Ovary (tissue), 10 donors: ENCODE measurements at places on chromosomes 4 and X.

- no peak overlapping the region for H3K27ac ChIP-seq
- no peaks in the 10 kb centered on the region for H3K4me1 ChIP-seq
- no peaks in the 10 kb centered on the region for H3K36me3 ChIP-seq
- DNase-seq = no peak
Measured at GRCh38 chr4:88028946-88029345, 21.5 kb downstream of the PKD2 start.

DNA sequence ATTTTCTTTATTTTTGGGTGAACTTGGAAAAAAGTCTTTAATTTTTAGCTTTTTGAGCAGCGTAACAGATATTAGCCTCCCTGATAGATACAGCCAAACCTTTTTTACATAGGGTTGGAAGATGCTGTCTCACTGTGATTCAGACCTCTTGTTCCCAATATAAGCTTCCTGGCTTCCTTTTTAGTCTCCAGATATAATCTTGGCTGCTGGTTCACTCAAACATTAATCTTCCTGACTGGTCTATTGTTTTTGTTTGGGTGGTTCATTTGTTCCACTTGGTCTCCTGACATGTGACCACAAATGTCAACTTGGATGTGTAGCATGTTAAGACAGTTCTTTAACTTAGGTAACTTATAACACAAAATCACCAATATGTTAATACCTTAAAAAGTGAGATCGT is 23.0 kb downstream of the RPA4 start:
- DNase-seq = no peak
- H3K27me3 ChIP-seq = no peaks in the 10 kb centered on the region
- no peaks in the 10 kb centered on the region for H3K36me3 ChIP-seq
- H3K4me3 ChIP-seq = no peak overlapping the region
- no peak overlapping the region for H3K27ac ChIP-seq
- H3K4me1 ChIP-seq = no peaks in the 10 kb centered on the region

GRCh38 chr4:25358515-25359275 is 18.4 kb upstream of the ANAPC4 start:
- H3K27ac ChIP-seq = no peak overlapping the region
- H3K36me3 ChIP-seq = no peaks in the 10 kb centered on the region
- H3K4me1 ChIP-seq = no peaks in the 10 kb centered on the region
- H3K27me3 ChIP-seq = no peaks in the 10 kb centered on the region

DNA sequence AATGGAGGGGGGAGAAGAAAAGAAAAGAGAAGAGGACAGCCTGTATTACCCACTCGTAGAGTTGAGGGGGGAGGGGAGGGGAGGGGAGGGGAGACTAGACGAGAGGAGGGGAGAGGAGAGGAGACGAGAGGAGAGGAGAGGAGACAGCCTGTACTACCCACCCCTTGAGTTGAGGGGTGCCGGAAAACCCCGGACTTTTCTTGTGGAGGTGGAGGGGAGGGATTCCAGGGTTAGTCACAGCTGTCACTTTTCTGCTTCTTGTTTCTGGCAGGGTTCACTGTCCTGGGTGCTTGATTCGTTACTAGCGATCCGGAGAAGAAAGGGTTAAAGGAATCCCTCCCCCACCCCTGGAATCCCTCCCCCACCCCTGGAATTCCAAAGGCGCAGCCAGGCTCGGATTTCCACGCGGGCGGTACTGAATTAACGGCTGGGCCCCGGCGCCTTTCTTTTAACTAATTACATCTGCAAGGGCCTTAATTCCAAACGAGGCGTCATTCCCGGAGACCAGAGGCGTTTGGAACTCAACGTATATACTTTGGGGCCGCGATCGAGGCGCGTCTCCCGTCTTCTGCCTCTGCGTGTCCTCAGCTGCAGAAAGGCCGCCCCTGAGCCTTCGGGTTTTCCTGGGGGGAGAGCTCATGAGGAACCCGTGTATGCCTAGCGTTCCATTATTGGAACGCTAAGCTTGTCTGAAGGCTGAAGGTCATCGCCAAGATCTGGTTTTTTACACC is 20.1 kb upstream of the CSF2RA start:
- no peaks in the 10 kb centered on the region for H3K36me3 ChIP-seq
- H3K4me3 ChIP-seq = no peak overlapping the region
- H3K4me1 ChIP-seq = peaks cover 2% of the 10 kb centered on the region
- no peaks in the 10 kb centered on the region for H3K27me3 ChIP-seq
- H3K27ac ChIP-seq = no peak overlapping the region
- DNase-seq = no peak

DNA sequence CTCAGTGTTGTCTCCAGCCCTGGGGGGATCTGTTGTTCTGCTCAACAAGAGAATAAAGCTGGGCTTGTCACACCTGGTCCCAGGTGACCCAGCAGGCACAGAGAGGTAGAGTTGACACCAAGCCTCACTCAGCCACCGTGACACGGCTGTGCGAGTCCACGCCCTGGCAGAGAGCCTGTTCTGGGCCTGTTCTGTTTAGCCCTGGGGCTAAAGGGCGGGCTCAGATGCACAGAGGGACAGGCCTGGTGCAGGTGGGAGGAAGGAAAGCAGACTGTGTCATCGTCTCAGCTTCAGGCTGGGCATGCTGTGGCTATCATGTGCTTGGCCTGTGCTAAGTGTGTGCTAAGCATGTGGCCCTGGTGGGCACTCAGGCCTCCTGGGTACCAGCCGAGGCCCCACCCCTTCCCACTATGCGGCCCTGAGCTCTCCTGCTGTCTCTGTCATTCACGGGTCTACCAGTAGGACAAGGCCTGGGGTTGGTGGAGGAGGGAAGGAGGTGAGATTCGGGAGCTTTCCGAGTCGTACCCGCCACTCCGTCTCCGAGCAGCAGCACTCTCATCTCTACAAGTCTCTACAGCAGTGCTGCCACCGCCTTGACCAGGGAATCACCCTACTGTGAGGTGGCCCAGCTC is 10.8 kb downstream of the WFS1 start:
- no peak overlapping the region for H3K27ac ChIP-seq
- H3K4me3 ChIP-seq = no peak overlapping the region
- DNase-seq = no peak
- H3K4me1 ChIP-seq = peaks cover 59% of the 10 kb centered on the region

- H3K4me1 ChIP-seq = no peaks in the 10 kb centered on the region
- DNase-seq = no peak
- no peaks in the 10 kb centered on the region for H3K27me3 ChIP-seq
- no peak overlapping the region for H3K27ac ChIP-seq
- H3K4me3 ChIP-seq = no peak overlapping the region
Measured at GRCh38 chr4:59838236-59838635, 1361.9 kb upstream of the ADGRL3 start.

- H3K27ac ChIP-seq = no peak overlapping the region
- H3K27me3 ChIP-seq = no peaks in the 10 kb centered on the region
- H3K4me3 ChIP-seq = no peak overlapping the region
- no peak for DNase-seq
Measured at GRCh38 chr4:169092889-169093522, 83.0 kb upstream of the CBR4 start.
